ENCODE measurements at places on chromosomes 2 and 18.

GRCh38 chr2:30305235-30305634 lies 73.9 kb downstream of the LBH start:
- no peak for DNase-seq

DNA sequence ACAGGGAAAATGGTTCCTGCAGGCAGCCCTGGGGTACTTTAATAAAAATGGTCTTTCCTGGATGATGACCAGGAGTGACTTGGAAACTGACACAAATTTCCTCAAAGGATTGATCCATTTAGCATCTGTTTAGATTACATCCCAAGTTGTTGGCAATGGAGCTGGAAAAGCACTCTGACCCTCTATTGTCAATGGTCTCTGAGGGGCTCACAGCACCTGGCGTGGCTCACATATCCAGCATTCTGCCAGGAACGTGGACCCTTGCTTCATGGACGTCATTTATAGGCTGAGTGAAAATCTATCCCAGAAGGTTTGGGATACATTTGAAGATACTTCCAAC lies 43.8 kb downstream of the SERTAD2 start:
- no peak for DNase-seq

DNA sequence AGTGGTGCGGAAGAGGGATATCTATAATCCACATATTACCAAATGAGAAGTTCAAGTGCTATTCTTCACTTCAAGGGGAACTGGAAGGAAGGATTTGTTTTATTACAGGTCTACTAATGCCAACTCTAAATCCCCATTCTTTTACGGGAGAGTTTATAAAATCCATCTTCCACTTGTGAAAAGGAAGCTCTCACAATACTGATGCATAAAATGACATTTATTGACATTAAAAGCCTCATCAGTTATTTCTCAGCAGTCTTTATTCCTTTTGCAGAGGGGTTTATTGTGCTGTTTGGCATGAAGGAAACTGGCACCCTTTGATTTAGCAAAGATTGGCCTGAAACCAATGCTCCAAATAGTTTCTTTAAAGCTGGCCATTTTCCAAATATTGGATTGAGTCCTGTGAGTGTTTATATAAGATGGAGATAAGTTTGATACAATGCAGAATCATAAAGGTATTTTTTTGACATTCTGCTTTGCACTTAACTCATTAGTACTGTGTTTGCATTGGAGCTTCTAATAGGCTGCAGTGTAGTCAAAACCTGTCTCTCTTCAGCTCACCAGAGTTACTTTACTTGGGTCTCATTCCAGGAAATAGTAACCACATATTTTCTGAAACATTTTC lies 26.6 kb downstream of the LRP1B start:
- DNase-seq, result no peak

GRCh38 chr2:98804265-98804650 lies 73.3 kb upstream of the MGAT4A start:
- no peak for DNase-seq

DNA sequence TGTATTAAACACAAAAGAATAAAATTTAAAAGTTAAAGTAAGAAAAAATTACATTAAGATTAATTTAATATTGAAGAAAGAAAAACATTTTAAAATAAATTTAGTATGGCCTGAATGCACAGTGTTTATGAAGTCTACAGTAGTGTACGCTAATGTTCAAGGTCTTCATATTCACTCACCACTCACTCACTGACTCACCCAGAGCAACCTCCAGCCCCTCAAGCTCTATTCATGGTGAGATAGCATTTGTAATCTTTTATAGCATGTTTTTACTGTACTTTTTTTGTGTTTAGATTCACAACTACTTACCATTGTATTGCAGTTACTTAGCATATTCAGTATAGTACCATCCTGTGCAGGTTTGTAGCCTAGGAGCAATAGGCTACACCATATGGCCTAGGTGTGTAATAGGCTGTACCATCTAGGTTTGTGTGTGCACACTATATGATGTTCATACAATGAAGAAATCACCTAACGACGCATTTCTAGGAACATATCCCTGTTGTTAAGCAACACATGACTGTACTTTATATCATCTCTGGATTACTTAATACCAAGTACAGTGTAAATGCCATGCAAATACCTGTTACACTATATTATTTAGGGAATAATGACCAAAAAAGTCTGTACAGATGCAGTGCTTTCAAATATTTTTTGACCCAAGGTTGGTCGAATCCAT lies 144.0 kb upstream of the IL1R2 start:
- DNase-seq, result no peak

GRCh38 chr2:212692466-212692865 lies 153.9 kb upstream of the ERBB4 start:
- no peak for DNase-seq

DNA sequence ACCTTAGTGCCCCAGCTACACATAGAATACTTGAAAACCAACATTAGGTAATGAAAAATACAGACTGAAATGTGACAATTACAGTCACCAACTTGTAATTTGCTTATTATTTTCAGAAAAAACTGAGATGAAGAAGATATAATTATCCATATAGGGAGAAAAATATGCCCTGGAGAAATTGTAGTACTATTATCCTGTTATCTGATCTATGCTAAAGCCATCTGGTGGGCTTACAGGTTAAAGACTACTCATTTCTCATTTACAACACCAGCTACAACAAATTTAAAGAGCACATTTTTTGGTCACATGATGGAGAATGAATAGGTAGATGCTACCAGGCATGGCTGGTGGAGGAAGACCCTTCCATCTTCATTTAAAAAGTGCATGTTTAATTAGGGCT lies 79.6 kb upstream of the NYAP2 start:
- DNase-seq, result no peak

DNA sequence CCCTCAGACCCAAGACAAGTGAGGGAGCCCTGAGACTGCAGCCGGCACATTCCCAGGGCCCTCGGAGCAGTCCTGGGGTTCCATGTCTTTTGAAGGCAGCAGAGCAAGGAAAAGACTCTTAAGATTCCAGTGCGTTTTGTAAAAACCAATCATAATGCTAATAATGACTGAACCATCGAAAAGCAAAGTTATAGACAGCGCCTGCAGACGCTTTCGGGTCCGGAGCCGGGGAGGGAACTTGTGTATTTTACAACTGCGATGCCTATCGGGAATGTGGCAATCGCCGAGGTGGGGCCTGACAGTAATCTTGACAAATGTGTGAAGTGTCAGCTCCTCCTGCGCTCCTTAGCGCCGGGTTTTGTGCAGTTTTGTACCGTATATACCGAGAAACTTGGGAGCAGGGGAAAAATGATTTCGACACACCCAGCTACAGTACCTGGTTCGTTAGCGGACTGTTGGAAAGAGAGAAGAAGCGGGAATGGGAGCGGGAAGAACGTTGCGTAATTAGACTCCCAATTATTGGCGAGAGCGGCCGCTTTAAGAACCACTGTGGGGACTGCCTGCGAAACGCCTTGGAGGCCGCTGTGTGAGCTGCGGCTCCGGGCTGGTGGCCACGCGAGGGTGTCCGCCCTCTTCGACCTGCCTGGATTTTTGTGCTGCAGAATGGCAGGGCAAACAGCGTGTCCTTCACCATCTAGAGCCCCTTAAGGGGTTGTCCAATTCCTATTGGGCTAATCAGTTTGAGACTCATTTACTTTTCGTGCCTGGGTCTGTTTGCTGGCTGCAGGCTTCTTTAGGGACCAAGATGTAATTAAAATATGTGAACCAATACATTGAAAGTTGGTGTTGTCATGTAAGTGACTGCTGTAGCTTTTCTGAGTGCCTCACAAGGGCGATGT lies 2.4 kb downstream of the EPAS1 start:
- peak; percentile 48 for DNase-seq

DNA sequence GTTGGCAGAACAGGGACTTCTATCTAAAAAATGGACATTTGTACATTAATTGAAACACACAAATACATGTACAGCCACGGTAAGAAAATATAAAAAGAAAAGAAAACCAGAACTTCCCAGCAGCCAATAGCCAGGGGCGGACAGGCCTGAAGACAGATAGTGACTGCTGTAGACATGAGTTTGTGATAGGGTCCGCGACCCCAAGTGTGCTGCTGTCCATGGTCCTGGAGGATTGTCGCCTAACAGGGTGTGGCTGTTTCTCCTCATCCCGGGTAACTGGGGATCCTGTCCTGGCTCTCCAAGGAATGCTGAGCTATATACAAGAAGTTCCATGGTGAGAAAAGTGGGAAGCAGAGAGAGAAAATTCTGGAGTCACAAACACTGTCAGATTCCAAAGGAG lies 266.5 kb upstream of the SALL3 start:
- DNase-seq, result no peak

DNA sequence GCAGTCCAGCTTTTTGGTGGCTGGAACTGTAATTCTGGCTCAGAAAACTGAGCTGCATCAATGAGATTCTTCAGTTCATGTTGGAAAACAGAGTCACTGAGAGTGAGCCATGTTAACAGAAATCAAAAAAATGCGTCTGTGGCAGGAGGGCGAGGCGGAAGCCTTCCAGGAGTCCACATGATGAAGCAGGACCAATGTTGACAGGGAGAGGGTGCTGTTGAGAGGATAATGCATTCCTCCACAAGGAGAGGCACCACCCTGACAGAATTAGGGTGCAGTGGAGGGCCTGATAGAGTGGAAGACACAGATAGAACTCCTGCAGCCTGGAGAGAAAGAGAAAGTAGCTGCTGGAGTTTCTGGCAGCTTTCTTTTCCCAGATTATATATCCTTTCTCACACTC lies 111.5 kb downstream of the MGAT5 start:
- no peak for DNase-seq

GRCh38 chr2:112493858-112494648 lies 12.1 kb downstream of the TTL start:
- DNase-seq, result no peak

GRCh38 chr18:44723411-44723810 lies 42.7 kb downstream of the SETBP1 start:
- DNase-seq, result no peak

DNA sequence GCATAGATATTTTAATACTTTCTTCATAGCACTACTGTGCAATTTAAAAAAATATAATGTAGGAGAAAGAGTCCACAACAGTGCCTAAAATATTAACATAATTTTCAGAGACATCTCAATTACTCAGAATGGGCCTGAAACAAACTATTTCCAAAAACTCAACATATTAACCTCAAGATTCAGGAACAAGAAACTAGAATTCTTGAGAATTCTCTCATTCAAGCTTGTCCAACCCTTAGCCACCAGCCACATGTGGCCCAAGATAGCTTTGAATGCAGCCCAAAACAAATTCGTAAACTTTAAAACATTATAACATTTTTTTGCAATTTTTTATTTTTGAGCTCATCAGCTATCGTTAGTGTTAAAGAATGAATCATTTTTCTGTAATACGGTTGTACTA lies 35.2 kb downstream of the LNPK start:
- no peak for DNase-seq

DNA sequence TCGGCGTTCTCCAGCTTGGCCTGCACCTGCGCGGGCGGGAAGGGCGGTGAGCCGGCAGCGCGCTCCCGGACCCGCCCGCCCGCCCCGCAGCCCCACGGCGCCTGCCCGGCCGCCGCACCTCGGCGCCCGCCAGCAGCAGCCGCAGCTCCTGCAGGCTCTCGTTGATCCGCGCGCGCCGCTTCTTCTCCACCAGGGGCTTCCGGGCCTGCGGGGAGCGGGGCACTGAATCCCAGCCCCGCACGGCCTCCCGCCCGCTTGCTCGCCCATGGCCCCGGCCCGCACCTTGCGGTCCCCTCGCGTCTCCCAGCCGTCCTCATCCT lies 335 bp downstream of the HES6 start:
- peak; percentile 57 for DNase-seq

DNA sequence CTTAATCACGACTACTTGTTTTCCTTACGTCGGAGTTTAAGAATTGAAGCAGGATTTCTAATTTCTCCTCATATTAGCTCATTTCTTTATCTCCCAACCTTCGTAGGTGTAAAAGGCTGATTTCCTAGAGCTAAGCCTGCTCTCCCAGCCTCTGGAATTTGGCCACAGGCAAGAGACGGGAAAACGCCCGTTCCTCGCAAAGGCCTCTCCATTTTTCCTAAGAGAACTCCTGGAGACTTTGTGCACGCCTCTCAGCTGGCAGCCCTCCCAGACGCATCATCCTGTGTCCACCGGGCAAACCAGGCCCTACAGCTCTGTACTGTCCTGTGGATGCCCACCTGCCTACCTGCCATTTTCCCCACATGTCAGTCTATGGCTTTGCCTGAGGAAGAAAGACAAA lies 106.3 kb downstream of the FTCDNL1 start:
- no peak for DNase-seq

- no peak for DNase-seq
These were observed 653.4 kb downstream of the NYAP2 start for GRCh38 chr2:226052772-226053416.

DNA sequence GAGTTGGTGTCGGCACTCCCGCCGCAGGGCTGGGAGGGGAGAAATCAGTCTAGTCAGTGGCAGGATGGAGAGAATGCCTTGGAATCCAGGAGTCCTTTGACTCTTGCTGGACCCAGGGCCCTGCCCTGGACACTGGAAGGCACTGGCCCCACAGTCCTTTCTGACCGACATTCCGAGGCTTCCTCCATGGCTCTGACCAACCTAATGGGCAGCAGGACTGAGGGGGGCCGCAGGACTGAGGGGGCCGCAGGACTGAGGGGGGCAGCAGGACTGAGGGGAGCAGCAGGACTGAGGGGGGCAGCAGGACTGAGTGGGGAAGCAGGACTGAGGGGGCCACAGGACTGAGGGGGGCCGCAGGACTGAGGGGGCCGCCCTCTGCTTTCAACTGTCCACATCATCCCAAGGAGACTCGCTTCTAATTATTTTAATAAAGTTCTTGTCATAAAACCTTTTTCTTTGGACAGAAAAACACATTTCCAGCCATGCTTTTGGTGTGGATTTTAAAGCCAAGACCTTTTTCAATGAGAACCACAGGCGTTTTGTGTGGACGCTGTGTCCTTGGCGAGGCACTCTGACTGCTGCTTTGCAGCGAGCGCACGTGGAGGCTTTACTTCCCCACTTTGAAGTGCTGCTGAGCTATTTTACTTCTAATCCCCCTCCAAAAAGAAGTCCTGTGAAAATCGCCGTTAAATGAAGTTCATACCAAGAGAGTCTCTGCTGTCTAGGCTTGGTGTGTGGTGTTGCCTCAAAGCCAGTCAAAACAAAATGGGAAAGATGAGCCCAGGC lies 226.1 kb downstream of the TWIST2 start:
- DNase-seq, result no peak

DNA sequence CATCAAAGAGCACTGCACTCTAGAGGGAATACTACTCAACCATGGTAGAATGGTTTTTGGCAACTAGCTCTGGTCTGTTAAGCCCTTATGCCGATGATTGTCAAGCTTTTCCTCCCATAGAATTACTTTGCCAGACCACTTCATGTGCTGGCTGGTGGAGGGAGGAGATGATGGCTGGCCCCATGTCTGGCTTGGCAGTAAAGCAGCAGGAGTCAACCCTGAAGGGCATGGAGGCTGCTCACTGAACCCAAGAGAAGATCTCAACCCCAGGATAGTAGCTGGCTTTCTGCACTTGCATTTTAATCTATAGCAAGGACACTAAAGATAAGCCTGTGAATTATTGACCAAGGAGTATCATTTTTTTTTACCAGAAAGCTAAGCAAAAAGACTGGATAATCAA lies 309.9 kb downstream of the PIEZO2 start:
- no peak for DNase-seq

DNA sequence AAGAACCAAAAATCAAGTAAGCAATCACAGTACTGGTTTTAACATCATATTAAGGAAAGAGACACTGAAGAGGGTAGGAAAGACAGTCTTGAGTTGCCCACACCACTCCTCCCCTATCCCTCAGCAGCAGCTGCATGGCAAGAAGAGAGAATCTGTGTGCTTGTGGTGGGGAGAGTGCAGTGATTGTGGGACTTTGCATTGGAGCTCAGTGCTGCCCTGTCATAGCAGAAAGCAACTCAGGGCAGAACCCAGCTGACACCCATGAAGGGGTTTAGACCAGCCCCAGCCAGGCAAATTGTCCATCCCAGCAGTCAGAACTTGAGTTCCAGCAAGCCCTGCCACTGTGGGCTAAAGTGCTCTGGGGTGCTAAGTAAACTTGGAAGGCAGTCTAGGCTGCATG lies 40.8 kb upstream of the INPP4A start:
- DNase-seq, result no peak

All from GM13977 (cell line).